ENCODE measurements at places on chromosomes 5 and 9.

DNA sequence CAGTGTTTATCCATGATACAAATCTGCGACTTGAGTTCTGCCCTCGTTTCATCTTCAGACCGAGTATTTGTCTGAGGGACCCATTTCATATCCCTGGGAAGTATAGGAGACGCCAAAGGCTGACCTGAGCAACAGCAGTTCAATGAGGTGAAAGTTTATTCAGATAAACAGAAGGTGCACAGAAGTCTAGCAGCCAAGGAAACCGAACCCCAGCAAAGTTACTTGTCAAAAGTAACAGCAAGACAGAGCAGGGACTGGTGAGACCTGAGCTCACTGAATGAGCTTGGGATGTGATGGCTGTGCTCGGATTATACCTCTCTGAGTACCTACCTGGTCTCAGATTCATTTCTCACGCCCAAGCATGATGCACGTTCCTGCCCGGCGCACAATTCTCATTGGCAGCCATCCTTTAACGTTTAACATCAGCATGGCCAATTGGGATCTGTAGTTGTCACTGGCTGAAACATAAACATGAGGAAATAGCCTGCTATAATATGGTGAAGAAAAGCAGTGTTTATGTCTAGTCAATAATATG is 599 bp downstream of the LYRM7 start:
- no peak for DNase-seq

DNA sequence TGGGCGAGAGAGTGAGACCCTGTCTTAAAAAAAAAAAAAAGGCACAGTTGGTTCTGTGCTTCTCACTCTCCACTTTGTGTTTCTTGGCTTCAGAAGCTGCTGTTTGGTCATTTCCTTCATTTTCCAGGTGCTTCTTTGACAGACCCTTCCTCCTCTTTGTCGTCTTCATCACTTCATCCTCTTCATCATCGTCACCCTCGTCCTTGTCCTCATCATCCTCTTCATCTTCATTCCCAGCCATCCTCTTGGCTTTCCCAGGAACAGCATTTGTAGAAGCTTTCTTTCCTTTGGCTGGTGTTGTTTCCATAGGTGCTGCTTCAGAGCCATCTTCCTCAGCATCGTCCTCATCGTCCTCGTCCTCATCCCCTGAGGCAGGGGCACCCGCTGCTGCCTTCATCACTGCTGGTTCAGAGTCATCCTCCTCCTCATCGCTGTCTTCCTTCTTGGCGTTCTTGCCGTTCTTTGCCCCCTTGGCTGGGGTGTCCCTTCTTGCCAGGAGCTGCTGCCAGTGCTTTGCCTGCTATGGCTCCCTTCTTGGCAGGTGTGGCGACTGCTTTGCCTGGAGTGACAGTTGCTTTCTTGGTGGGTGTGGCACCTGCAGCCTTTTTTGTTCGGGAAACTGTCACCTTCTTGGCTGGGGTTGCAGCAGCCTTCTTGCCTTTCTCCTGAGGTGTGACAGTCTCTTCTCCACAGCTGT is 7.1 kb downstream of the RABL6 start:
- no peak for DNase-seq

DNA sequence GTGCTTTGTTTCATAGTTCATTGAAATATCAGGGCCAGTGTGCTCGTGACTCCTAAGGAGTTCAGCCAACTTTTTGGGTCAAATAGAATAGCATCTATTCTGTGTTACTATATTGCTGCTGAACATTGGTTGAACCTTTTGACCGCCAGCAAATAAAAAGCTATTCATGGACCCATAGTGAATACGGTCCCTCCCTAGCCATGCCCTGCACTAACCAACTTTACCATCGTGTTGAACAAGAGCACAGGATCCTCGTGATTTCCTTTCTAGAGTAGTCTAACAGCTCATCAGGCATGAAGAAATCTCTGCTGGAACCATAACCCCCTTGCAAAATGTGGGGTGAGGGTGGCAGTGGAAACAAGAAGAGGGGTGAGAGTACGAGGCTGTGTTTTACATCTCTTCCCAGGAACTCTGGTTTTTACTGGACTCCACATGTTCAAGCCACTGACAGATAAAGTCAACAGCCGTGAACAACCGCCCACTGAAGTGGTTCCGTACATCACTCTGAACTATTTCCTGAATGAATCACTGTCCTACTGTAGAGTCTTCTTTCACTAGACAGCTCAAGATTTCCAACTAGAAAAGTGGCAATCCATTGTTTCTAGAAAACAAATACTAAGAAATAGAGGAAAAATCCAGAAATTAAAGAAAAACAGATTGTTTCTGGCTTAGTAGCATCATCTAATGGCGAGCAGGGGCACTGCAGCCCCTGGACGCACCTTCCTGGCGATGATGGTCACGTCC is 70.1 kb upstream of the SPATA31E1 start:
- DNase-seq, result peak; percentile 77

DNA sequence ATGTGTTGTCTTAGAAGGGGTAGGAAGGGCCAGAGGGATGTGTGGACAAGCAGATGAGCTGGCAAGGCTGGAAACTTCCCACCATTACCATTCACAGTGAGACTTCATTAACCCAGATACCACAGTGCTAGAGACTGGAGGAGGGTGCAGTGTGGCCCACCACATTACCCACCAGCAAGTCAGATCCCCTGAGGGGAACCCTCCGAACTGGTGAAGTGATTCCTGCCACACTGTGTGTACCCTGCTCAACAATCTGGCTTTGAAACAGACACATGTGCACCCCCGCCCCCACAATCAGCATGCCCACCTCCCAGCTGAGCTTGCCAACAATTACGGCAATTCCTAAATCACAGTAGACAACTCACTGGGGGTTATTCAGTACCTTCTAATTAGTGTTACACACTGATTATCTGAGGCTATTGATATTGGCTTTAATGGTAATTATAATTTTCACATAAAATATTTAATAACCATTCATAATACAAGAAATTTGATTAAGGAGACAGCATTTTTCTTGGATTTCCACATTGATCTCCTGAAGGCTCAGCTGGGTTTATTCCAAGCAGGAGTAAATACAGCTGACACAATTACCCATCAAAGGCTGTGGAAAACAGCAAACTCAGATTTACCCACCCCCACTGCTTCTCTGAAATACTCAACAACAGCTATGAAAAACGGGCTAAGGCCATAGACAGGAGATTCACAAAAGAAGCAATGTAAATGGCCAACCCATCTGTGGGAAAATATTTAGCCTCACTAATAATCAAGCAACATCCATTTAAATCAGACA is 169.3 kb upstream of the FSTL4 start:
- DNase-seq, result no peak

DNA sequence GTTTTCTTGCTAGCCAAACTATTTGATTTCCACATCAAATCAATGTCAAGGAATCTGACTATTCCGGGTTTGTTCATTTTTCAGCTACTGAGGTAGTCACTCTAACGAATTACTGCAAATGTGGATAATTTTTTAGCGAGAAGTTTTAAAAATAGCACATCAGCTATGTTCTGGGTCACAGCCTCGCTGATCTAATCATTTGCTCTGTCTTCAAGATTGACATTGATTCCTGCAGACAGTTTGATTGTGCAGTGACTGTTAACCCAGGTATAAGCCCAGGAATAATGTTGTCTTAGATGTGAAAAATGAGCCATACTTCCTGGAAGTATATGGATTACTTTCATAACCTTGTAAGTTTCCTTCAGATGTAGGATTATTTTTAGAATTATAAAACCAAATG is 175.1 kb downstream of the BAAT start:
- DNase-seq, result no peak

- peak; percentile 86 for DNase-seq
Observed at GRCh38 chr5:39197556-39197955, 21.8 kb downstream of the FYB1 start.

DNA sequence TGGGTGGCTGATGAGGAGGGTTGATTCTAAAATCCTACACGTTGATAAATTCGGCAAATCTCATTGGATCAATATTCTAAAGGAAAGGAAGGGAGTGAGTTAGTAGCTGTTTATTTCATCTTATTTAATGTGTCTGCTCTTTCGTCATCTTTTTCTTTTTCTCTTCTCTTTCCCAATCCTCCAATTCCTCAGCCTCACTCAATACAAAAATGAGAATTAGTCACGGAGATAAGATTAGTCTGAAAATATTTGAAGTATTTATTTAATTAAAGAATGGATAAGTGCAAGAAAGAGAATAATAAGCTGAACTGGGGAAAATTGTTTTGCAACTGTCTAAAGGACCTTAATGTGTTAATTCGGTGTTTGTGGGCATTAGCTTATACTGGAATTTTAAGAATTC is 1095.1 kb downstream of the DTWD2 start:
- no peak for DNase-seq

- DNase-seq, result no peak
Observed at GRCh38 chr5:158701007-158701391, 398.7 kb downstream of the EBF1 start.

GRCh38 chr5:134948911-134949310 is 18.8 kb upstream of the CATSPER3 start:
- no peak for DNase-seq

GRCh38 chr9:91029650-91030361 is 228.2 kb downstream of the SYK start:
- DNase-seq, result no peak

DNA sequence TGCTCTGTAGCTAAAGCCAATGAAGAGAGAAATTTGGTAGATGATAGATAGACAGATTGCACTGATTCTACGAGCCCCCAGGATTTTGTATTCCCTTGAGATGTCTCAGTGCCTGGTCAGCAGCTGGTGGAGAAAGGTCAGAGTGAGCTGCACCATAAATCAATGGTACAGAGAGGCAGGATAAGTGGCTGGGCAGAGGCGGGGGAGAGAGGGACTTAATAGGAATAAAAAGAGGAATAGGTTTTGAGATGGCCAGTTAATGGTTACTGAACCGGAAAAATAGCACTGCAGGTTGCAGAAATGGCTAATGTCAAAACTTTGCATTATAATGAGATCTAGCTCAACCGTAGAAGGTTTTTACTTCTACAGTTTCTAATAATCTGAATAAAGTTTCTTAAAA is 47.9 kb upstream of the SLC12A2 start:
- no peak for DNase-seq

GRCh38 chr9:83707518-83707767 is 315 bp downstream of the UBQLN1 start:
- DNase-seq, result no peak

- no peak for DNase-seq
Observed at GRCh38 chr5:122366501-122366900, 54.5 kb downstream of the SNCAIP start.

GRCh38 chr9:19154135-19154612 is 26.9 kb upstream of the PLIN2 start:
- no peak for DNase-seq

DNA sequence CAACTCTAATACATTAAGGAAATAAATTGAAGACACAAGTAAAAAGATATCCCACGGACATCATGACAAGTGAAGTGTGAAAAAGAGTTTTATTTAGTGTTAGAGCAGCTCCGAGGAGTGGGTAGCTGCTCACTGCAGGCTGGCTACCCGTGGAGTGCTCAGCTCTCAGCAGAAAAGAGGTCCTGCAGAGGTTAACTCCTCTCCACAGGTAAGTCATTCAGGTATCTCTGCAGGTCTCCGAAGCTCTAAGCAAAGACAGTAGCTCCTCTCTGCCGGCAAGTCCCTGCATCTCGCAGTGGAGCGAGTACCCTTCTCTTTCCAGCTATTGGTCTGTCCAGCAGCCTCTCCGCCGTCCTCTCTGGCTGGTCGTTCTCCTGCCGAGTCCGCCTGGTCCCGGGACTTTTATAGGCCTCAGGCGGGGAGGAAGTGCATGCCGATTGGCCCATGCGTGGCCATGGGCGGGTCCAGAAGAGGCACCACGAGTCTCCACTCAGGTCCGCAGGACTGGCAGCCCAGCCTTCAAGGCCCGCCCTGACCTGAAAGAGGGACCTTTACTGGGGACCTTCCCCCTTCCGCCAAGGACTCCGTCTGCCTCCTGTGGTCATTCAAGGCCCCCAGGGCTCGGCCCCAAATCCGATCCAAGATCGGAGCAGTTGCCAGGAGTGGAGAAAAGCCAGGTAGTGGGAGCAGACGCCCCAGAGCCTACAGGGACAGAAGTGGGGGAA is 29.9 kb downstream of the BTNL9 start:
- no peak for DNase-seq

DNA sequence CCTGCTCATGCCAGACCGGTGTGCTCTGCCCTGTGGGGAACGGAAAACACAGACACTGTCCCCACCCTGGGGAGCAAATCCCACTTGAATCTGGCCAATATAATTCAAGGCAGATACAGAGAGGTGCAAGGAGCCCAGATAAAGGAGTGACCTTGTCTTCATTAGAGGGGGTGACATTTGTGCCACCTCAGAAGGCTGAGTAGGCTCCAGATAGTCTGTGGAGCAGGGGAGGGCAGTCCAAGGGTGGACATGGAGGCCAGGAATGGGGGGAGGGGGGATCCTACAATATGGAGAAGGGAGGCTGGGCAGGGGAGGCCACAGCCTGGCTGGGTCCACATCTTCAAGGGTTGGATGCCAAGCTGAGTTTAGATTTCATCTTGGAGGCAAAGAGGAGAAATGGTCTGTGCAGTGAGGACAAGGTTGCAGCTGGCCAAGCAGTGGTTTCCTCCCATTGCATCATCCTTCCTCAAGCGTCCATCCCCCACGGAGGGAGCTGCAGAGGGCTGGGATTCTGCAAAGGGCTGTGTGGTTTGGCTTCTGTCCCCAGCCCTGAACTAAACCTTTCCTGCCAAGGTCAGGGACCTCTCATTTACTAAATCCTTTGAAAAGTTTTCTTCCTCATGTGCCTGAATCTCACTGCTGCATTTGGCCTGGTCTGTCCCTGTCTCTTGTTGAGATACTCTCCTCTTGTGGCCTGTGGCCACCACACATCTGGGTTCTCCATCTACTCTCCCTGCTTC is 60.1 kb downstream of the GALNT12 start:
- DNase-seq, result no peak

DNA sequence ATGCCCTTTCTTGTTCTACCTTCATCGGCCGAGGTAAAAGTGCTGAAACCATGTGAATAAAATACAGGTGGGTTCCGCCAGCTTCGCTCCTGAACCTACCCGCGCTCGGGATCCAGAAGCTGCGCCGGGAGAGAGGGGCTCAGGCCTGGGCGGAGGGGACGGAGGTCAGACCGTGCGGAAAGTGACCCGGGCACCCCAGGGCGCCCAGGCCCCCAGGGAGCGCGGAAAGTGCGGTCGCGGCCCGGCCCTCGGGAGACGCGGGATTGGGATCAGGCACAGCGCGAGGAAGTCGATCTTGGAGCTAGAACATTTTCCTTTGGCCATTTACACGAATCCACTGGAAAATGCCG is 329 bp downstream of the SYK start:
- DNase-seq, result no peak

GRCh38 chr5:122847687-122848081 is 2.3 kb downstream of the SNX24 start:
- DNase-seq, result no peak

GRCh38 chr5:123708074-123708806 is 196.3 kb downstream of the CSNK1G3 start:
- no peak for DNase-seq

GRCh38 chr9:111700776-111701175 is 39.4 kb downstream of the GNG10 start:
- DNase-seq, result no peak

Data from activated effector memory CD4-positive, alpha-beta T cell treated with anti-CD3 and anti-CD28 coated beads, Interleukin-2, amount 50 U/mL, for 16 hours (primary cell).